ENCODE measurements at places on chromosomes 5 and 9. TPM values are rescaled to one million over a fixed set of nuclear protein-coding genes. Genes with fewer than 3 reads are reported as not detected.

Gene ASPN
- not detected for total RNA-seq

- DNase-seq: no peak
Measured at GRCh38 chr9:14348123-14348372, 34.1 kb upstream of the NFIB start.

GRCh38 chr5:57804007-57804444 is 321.4 kb upstream of the ACTBL2 start:
- DNase-seq: no peak

GRCh38 chr9:89432986-89433530 is 64.9 kb downstream of the SEMA4D start:
- DNase-seq: no peak

DNA sequence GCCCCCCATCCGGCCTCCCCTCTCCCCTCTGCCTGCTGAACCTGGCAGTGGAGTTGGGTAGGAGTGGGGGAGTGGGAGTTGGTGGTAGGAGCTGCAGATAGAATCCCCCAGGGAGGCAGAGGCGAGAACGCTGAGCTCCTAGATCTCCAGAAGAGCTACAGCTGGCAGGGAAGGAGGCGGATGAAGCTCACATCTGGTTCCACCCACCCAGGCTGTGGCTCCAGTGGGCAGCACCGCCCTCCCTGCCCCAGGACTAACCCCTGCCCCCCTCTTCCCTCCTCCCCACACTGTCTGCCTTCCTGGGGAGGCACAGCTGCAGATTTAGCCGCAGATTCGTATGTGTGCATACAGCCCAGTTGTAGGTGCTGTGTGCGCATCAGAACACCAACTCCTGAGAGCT is 34.2 kb downstream of the C9orf50 start:
- no peak for DNase-seq

- DNase-seq: no peak
Measured at GRCh38 chr5:131609774-131610173, 25.3 kb downstream of the RAPGEF6 start.

DNA sequence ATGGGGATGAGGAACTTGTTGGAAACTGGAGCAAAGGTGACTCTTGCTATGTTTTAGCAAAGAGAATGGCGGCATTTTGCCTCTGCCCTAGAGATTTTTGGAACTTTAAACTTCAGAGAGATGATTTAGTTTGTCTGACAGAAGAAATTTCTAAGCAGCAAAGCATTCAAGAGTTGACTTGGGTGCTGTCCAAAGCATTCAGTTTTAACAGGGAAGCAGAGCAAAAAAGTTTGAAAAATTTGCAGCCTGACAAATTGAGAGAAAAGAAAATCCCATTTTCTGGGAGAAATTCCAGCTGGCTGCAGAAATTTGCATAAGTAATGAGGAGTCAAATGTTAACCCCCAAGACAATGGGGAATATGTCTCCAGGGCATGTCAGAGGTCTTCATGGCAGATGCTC is 682.3 kb upstream of the ST8SIA4 start:
- DNase-seq: no peak

DNA sequence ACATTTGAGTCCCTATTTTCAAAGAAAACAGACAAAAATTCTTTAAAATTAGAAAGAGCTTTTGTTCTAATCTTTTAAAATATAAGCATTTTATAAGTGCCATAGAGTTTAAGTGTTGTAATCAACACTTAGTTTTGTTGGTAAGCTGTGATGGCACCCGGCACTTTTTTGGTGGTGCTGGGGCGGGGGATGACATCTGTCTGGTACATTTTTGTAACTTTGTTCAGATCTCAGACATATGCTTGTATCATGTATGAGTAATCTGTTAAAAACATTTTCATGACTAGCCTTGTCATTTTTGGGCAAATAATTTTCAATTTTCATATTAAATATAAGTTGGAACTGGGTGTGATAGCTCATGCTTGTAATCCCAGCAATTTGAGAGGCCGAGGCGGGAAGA is 51.7 kb downstream of the UBAP1 start:
- DNase-seq: no peak

GRCh38 chr9:89014153-89014552 is 22.9 kb downstream of the S1PR3 start:
- DNase-seq: no peak

Gene PPP3R2
- not detected for total RNA-seq

DNA sequence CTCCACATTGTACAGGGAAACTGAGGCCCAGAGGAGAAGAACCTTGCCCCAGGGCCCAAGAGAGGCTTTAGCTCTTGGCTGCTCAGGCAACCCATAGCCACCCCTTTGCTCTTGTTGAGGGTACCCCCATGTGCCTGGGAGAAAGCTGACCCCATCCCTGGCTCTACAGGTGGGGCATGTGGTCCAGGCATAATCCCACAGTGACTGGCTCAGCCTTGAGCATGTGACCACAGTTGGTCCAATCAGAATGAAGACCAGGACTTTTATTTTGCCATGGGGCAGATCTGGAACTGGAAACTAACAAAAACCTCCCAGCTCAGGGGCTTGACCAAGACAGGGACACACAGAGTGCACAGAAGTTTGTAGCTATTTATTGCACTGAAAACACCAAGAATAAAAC is 29.3 kb downstream of the SLC6A7 start:
- DNase-seq: no peak

- DNase-seq: no peak
Measured at GRCh38 chr9:68552700-68553476, 12.2 kb upstream of the TMEM252 start.

Gene FAF2
- total RNA-seq: 34.7 TPM

DNA sequence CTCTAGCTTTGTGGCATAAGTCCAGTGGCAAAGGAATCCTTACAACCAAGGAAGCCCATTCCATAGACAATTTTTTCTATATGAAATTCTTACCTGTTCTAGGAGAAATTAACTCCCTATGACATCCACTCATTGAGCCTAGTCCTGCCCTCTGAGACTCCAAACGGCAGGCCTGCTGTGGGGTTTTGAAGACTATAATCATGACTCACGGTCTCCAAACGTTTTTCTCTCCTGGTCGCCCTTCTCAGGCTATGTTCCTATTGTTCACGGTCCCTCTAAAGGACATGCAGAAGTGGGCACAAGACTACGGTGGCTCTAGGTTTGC is 611 bp downstream of the EXOSC3 start:
- DNase-seq: no peak

Gene SOHLH1
- total RNA-seq: not detected

- no peak for DNase-seq
Measured at GRCh38 chr9:117528225-117528624, 113.4 kb upstream of the ASTN2 start.

Gene ADGRV1
- total RNA-seq: 0.13 TPM

Gene TAF11L5
- total RNA-seq: not detected

DNA sequence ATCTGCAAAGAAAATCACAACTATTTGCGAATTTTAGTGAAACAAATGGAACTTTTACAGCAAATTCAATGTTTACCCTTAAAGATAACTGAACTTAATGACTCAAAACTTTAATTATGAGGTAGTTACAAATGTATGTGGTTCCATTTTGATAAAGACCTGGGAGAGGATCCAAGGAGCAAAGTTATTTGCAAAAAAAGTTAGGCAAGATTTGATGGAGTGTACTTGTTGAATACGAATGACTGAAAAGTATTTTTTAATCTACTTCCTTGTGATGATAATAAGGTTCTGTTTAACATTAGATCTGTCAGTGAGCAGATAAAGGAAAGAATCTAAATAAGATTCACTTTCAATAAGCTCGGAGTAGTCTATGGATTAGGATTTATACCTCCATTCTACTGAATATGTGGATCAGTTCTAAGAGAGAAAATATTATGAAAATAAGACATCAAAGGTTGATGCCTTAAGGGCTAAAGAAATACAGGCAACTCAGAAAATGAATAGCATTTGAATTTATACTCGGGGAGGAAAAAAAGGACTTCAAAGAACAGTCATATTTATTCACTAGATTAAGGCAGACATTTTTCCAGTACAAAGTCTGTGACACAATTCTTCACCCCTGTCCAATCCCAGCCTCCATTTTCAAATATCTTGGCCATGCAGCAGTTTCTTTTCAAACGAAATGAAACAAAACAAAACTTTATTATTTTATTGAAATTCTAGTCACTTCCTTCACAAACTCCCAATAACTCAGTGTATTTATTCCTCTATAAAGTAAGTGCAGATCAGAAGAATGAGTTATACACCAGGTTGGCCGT is 199.8 kb downstream of the PDE4D start:
- no peak for DNase-seq

DNA sequence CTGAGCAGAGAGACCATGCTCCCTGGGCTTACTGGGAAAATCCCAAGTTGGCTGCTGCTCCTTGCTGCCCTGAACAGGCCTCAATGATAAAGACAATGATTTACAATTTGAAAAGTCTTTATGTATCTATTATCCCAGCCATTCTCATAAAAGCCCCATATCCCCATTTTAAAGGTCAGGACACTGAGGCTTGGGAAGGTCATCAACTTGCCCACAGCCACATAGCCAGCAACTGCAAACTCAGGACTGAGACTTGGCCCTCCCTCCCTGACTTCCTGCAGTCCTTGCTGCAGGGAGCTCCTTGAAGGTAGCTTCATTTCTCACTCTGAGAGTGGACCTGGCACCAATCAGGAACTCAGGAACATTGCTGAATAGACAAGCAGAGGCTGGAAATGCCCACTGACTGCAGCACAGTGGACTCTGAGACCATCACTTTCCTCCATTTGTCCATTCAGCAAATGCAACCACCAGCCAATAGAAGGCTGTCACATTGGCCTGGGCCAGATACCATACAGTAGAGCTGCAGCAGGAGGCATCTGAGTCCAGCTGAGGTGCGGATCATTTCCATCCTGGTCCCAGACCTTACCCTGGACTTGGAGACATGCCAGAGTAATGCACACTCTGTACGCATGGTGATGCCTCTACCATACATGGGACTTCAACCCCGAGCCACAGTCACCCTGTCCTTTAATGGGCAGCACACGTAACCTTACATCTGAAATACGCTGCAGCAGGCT is 18.3 kb downstream of the TNIP1 start:
- no peak for DNase-seq

DNA sequence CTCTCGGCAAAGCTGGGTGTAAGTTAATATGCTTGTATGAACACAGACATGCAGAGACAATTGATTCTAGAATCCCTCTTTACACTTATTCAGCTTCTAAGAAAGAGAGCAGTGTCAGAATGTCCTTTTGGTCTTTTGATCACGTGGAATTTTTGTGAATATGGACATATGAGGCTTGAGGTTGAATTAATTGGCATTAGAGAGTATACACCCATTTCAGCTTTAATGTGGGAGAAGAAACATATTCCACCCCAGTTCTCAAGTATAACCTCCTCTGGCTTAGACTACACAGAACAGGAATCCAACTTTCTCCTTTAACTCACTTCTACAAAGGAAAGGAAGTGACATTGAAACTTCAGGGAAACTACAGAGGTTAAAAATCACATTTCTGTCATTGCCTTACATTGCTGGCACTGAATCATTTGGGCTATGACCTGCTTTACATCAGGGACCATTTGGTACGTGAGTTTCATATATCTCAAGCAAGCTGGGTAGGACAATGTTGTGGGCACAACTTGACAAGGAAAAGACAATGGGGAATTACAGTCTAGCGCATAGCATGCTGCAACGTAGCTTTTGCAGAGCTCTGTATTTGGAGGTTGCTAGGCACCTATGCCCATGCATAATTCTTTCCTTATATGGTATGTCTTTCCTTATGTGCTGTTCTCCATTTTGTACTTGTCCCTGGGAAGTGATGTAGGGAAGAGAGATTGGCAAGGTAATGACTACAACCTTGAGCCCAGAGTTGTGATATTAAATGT is 19.5 kb downstream of the DAB2 start:
- DNase-seq: no peak

GRCh38 chr9:89309608-89310474 is 1.2 kb upstream of the CKS2 start:
- no peak for DNase-seq

Gene LCN12
- 2.7 TPM for total RNA-seq

- DNase-seq: no peak
Measured at GRCh38 chr5:107067395-107067794, 603.3 kb downstream of the EFNA5 start.

Gene MSMP
- 0.88 TPM for total RNA-seq

DNA sequence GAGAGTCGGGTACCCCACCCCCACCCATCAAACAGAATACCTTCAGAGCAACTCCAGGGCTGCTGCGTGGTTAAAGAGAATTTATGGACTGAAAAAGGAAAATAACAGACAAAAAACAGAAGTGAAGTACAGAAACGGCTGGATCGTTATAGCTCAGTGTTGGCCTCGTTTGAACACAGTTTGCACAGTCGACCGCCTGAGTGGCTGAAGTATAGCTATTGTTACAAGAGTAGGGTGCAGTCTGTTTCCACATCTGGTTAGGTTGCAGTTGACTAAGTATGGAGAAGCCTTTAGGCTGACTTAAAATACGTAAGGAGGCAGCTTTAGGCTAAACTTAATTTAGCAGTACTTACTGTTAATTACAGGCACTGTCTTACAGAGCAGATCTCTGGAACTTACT is 121.2 kb downstream of the GCNT1 start:
- no peak for DNase-seq

GRCh38 chr5:74322944-74323343 is 317.6 kb downstream of the ENC1 start:
- no peak for DNase-seq

DNA sequence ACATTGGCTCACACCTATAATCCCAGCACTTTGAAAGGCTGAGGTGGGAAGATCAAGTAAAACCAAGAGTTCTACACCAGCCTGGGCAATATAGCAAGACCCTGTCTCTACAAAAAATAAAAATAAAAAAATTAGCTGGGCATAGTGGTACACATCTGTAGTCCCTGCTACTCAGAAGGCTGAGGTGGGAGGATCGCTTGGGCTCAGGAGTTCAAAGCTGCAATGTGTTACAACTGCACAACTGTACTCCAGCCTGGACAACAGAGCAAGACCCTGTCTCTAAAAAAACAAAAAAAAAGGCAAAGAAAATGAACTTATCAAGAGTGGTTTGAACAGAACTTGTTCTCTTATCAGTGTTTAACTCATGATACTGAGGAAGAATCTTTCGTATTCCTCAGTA is 29.3 kb downstream of the AP3B1 start:
- no peak for DNase-seq
